ENCODE measurements at places on chromosomes 4 and X.

GRCh38 chr4:175560604-175561003 lies 251.5 kb downstream of the GPM6A start:
- no peak for DNase-seq

GRCh38 chr4:179762840-179763239 lies 2320.6 kb upstream of the AGA start:
- no peak for DNase-seq

DNA sequence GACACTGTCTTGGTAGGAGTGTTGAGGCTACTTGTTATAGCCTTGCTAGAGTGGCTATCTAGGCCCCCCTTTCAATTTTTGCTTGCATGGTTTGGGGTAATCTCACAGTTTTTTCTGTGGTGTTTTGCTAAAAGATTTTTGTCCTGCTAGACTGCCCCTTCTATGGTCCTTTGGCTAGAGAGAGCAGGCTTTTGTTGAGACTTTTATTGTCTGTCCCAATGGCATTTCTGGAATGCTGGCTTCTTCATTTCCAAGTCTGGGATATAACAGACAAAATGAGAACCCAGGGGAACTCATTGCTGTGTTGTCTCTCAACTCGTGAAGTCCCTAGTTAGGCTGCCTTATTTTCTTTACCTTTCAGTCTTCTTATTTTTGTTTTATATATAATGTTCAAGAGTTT lies 160.2 kb upstream of the ZC4H2 start:
- no peak for DNase-seq

GRCh38 chrX:151416579-151416978 lies 19.6 kb downstream of the VMA21 start:
- no peak for DNase-seq

DNA sequence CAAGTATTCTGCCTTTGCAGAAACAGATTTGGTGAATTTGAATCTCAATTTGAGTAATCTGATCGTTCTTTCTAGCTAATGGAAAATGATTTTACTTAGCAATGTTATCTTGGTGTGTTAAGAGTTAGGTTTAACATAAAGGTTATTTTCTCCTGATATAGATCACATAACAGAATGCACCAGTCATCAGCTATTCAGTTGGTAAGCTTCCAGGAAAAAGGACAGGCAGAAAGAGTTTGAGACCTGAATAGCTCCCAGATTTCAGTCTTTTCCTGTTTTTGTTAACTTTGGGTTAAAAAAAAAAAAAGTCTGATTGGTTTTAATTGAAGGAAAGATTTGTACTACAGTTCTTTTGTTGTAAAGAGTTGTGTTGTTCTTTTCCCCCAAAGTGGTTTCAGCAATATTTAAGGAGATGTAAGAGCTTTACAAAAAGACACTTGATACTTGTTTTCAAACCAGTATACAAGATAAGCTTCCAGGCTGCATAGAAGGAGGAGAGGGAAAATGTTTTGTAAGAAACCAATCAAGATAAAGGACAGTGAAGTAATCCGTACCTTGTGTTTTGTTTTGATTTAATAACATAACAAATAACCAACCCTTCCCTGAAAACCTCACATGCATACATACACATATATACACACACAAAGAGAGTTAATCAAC lies 15.3 kb downstream of the PLP1 start:
- no peak for DNase-seq

Data from activated T-cell treated with anti-CD3 and anti-CD28 coated beads for 1 hour (primary cell).